ENCODE measurements at places on chromosomes 16 and 17.

GRCh38 chr16:78134944-78135619, 35.6 kb downstream of the WWOX start:
- no peak for DNase-seq

- DNase-seq = no peak
Measured at GRCh38 chr17:69090365-69090764, 29.6 kb upstream of the ABCA9 start.

GRCh38 chr16:73057291-73058210, 9.6 kb upstream of the ZFHX3 start:
- DNase-seq = peak; percentile 67

DNA sequence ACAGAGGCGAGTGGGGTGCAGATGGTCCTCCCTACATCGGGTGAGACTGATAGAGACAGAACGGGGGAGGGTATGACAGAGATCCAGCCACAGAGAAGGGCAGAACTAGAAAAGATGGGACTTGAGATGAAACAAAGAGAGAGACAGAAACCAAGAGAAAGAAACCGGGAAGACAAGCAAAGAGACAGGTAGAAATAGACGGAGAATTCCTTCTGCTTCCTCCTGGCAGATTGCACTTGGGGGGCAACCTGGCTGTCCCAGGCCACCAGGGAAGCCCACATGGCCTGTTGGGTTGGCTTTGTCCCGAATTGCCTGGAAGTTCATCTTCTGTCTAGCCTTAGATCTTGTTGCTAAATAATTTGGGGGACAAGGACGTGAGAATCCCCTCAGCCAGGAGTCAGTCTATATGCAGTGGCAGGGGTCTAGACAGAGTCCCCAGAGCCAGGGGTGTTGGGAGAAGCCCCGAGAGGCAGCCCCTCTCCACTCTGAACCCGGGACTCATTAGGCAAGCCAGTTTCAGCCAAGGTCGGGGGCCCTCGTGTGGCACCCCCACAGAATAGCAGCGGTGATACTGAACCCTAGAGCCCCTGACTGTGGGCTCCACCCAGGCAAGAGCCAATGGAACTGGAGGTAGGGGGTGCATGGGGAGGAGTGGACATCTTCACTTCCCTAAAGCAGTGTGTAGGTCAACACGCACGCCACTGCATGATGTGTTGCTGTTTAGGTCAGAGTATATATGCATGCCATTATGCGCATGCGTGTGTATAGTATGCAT, 627 bp upstream of the TSPOAP1 start:
- DNase-seq = peak; percentile 27

GRCh38 chr17:48594538-48595277, 1.1 kb upstream of the HOXB5 start:
- no peak for DNase-seq

GRCh38 chr16:83651871-83652270, 155.9 kb upstream of the HSBP1 start:
- no peak for DNase-seq

GRCh38 chr16:53744449-53744848, 40.5 kb downstream of the FTO start:
- no peak for DNase-seq

- DNase-seq = no peak
Measured at GRCh38 chr16:49496656-49497055, 123.1 kb downstream of the C16orf78 start.

- peak; percentile 59 for DNase-seq
Measured at GRCh38 chr16:57071831-57072582, 20.4 kb upstream of the CPNE2 start.

DNA sequence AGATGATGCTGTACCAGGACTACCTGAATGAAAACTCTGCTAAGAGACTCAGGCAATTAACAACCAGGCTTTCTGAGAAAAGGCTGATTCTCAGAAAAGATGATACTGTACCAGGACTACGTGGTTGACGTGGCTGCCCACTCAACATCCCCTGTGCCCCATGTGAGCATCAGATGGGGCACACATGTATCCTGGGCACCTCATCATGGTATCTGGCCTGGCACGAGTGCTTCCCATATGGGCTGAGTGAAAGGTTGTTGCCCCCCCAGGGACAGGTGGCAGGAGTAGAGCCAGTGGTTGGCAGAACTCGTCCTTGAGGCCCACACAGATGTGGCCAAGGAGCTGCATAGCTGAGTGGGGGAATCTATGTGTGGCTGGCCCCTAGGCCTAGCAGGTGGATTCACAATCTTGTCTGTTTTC, 3.5 kb upstream of the CES4A start:
- DNase-seq = no peak

DNA sequence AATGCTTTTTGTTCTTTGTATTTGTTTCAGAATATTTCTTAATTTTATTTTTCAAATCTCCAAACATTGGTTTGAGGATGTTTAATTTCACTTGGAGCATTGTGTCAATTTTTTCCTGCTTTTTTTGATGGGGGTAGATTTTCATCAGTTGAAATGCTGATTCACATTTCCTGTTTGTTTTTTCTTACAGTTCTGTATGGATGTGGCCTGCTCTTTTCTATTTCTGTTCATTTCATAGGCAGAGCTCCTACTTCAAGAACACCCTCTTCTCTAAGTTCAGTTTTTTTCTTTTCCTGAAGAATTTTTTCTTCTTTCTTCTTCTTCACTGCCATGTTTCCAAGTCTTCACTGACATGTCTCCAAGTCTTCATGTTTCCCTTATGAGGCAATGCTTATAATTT, 8.8 kb downstream of the MBTD1 start:
- no peak for DNase-seq

DNA sequence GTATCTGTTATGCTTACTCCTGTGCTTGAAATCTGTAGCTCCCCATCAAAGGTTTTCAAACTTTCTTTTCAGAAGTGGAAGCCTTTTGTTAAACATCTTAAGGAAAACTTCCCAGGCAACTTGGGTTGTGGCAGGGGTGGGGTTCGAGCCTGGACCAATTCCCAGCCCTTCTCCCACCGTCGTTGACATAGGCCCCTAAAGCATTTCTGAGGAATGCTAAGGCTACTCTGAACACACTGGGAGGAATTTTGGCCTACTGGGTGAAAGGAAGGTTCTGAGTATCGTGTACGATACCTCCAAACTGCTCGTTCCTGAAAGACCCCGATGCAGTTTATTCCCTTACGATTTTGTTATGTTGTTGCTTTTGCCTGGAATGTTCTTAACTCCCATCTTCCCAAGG, 56.1 kb upstream of the PMFBP1 start:
- no peak for DNase-seq

- DNase-seq = no peak
Measured at GRCh38 chr16:12111223-12111622, 134.7 kb downstream of the SNX29 start.

GRCh38 chr16:3578610-3579551, 1.7 kb upstream of the NLRC3 start:
- DNase-seq = peak; percentile 6

DNA sequence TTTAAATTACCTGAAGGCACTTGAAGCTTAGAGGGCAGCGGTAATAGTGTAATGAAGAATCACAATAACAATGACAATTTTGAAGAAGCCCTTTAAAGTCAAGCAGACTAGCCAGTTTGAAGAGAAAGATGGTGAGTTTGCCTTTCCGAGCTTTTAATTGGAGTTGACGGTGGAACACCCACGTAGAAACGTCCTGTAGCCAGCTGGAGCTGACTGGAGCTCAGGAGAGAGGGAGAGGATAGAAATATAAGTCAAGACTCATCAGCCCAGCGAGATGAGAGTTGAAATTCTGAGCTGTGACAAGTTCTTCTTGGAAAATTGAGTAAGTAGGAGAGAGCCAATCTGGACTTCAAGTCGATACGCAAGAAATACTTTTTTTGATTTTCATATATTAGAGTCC, 91.7 kb upstream of the CACNG3 start:
- DNase-seq = no peak

DNA sequence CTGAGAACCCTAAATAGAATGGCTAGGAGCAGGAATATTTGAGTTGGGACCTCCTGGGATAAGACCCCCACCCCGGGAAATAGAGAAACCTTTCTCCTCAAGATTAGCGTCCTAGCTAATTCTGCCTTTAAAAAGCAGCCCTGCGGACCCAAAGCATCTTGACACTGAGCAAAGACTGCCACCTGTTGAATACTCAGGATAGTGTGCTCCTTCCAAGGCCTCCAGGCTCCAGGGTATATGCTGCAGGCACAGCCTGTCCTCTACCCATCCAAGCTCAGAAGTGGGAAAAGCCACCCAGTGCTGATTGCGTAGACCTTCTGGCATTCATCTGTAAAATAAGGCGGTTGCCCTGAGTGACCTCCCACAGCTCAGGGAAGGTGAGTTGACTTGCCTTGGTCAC, 456.2 kb upstream of the DYNLRB2 start:
- peak; percentile 85 for DNase-seq

GRCh38 chr16:78932355-78932943, 668.1 kb downstream of the MAF start:
- peak; percentile 66 for DNase-seq

- peak; percentile 78 for DNase-seq
Measured at GRCh38 chr17:73430848-73431247, 119.0 kb upstream of the CDC42EP4 start.

GRCh38 chr17:64281962-64282752, 19.1 kb upstream of the TEX2 start:
- peak; percentile 86 for DNase-seq

DNA sequence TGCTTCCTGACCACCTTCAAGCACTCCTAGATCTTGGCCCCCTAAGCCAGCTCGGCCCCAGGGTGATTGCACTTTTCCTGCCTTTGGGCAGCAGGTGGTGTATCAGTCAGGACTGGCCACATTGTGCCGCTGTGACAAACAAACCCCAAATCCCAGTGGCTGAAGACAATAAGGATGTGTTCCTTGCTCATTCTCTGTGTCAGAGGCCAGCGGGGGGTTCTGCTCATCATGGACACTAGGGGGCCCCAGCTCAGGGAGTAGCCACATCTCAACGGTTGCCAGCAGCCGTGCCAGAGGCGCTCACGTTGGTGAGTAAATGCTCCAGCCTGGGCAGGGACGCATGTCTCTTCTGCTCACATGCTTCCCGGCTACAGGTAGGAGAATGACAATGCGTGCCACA, 60.4 kb downstream of the ZDHHC7 start:
- no peak for DNase-seq

DNA sequence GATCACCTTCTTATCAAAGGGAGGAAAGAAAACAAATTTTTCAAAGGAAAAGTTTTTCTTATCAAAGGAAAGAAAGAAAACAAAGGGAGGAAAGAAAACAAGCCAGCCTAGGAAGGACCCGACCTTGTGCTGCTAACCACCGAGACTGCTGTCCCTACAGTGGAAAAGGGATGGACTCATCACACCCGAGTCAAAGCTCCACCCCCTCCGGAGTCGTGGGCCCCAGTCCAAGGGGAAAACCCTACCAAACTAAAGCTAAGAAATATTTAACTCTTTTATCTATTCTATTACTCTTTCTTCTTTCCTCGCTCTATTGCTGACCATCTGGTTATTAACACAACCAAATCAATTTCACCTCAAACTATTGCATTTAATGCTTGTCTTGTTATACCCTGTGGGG, 6.1 kb upstream of the ENDOV start:
- no peak for DNase-seq

GRCh38 chr17:19342611-19343255, 19.8 kb downstream of the B9D1 start:
- DNase-seq = no peak

DNA sequence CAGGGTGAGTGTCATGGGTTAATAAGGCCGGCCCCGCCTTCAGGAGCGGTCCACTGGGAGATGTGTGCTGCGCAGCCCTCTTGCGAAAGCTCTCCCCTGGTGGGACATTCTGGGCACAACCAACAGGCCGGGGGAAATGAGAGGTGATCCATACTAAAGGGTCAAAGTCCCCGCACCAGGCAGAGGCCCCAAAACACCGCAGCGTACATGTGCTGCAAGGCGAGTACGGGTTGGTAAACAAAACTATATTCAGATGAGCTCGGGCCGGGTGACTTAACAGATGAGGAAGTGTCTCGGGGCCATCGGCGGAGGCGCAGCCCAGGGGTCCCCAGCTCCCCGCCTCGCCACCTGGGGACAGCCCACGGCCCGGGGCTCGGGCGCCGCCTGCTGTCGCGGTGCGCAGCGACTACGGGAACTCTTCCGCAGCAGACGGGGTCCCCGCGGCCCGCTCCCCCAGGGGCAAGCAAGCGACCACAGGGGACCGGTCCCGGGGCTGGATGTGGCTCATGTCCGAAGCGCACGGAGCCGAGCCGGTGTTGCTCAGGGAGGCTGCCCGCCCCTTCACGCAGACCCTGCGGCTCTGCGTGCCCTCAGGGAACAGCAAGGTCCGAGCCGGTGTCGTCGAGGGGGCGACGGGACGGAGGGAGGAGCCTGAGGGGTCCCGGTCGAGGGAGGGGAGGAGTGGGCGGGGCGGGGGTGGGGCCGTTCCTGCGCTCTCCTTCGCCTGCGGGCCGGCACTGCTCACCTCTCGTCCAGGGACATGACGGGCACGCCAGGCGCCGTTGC, at the start of gene RAB37:
Gene RAB37, plus strand, starts transcription at position 744 of the 786 bp plus-strand sequence. Its CDS starts 17 bp downstream, at position 761.
- DNase-seq = no peak

- DNase-seq = peak; percentile 92
Measured at GRCh38 chr17:68777243-68777855, 176.2 kb upstream of the FAM20A start.

- peak; percentile 90 for DNase-seq
Measured at GRCh38 chr16:3020247-3020603, at the start of gene TNFRSF12A. TNFRSF12A (plus strand) TSS chr16:3020368; CDS start chr16:3020398, 30 bp downstream.

DNA sequence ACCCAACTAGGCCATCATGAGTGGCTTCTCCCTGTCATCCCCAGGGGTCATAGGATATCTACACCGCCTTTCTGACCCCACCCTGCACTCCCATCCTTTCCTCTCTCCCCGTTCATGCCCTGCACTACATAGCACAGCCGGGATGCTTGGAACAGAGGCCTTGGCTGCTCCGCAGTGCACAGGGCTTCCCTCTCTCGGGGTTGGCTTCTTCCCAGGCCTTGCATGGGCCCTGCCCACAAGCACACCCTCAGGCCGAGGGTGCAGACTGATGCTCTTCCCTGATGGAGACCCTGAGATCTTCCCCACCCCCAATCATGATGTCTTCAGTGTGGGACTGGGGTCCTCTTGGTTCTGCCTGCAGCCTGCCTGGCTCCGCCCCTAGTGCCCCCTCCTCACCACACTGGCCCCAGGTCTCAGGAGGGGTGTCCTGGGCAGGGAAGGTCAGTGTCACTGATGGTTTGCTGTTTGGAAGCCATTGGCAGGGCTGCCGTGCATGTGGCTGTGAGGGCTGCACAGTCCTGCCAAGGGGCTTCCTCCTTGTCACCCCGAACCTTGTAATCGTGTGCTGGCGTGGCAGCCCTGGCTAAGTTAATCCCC, 14.3 kb upstream of the NAGLU start:
- peak; percentile 18 for DNase-seq

- DNase-seq = no peak
Measured at GRCh38 chr17:34991606-34992005, 11.3 kb downstream of the LIG3 start.

GRCh38 chr17:48001197-48001596, 30.3 kb downstream of the CDK5RAP3 start:
- DNase-seq = no peak

DNA sequence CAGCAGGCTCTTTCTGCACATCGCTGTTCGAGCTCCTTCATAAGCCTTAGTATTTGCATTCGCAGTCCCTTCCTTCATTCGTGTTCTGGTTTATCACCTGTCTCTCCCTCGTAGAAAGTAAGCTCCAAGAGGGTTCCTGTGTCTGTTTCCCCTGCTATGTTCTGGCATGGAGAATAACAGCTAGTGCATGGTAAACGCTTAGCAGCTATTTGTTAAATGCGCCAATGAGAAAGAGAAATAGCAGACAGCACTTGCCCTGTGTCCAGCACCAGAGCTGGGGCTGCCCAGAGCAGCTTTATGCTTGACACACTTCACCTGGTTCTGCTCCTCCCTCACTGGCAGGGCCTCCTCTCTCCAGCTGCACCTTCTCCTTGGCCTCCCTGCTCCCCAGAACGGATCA, 5.5 kb downstream of the ZNF688 start:
- DNase-seq = no peak

Measured in tongue (tissue), 3 donors.